Hindlimb muscle (tissue), 1 donor: ENCODE measurements at places on chromosomes 11 and 22. TPM values are rescaled to one million over a fixed set of nuclear protein-coding genes. Genes with fewer than 3 reads are reported as not detected.

Gene ENDOD1
- polyA plus RNA-seq: 59.3 TPM

DNA sequence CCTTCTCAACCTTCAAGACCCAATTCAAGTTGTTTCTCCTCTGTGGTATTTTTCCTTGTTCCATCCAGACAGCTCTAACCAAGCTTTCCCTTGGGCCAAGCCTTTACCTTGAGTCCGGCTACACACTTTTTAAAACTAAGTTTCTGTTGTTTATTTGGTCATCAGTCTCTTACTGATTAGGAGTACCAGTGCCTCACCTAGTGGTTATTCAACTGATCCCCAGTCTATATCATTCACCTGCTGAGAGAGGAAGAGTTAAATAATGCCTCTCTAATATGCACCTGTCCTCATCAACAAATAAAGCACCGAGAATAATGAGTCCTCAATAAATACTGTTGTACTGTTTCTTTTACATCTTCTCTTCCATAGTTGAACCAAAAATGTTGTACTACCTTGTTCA, 160.8 kb downstream of the MSANTD4 start:
- DNase-seq: no peak

GRCh38 chr11:12950670-12951069, 58.4 kb upstream of the RASSF10 start:
- DNase-seq: no peak

- DNase-seq: no peak
These were observed 35.9 kb downstream of the APOL1 start for GRCh38 chr22:36288571-36289405.

Gene OR52A1
- polyA plus RNA-seq: not detected

Gene RAG2
- 0.28 TPM for polyA plus RNA-seq

DNA sequence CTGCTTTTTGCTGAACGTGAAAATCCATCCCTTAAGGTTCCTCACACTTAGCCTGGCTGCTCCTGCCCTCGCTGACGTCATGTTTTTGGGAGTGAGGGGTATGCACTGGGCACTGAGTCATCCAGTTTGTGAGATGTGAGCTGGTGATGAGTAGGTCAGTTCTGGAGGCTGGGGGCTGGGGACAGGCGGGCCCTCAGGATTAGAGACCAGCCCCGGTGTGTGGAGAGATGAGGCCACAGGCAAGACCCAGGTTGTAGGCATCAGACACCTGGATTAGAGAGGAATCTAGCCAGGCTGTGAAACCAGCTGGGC, 9.2 kb downstream of the KCNC1 start:
- no peak for DNase-seq
